ENCODE measurements at places on chromosomes 7 and 10.

GRCh38 chr10:24901686-24902399 lies 50.6 kb downstream of the PRTFDC1 start:
- peak; percentile 80 for DNase-seq

- DNase-seq: no peak
Measured at GRCh38 chr7:25495342-25496250, 267.3 kb upstream of the NPVF start.

GRCh38 chr7:122364761-122365280 lies 60.3 kb upstream of the FEZF1 start:
- DNase-seq: no peak

DNA sequence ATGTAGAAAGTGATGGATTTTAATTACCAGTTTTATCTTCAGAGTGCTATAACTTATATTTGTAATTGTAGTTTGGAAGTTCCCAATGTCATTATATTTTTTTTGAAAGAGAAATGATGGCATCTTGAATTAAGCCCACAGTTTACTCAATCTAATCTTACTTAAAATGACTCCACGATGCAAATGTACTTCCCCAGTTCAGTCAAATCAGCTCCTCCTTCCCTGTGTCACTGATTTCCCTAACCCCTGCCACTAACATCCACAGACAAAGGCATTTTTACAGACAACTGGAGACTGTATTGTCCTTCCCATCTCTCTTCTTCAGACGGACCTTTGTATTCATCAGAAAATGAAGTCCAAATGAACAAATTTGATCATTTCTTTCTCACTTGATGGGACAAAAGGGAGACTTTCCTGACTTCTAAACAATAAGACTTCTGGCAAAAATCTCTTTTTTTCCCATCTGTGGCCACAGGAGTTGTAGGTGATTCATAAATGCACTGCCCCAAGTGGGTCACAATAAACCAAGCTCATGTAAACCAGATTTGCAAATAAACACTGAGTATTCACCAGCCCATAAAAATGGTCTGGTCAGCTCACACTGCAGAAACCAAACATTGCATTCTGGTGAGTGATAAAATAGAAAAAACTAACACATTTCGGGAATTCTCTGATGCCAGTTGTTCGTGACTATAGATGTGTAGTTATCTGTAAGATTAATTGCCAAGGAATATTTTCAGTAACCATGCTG lies 162.9 kb downstream of the FANK1 start:
- DNase-seq: no peak

- no peak for DNase-seq
Measured at GRCh38 chr10:52740913-52741675, 31.5 kb downstream of the MBL2 start.

DNA sequence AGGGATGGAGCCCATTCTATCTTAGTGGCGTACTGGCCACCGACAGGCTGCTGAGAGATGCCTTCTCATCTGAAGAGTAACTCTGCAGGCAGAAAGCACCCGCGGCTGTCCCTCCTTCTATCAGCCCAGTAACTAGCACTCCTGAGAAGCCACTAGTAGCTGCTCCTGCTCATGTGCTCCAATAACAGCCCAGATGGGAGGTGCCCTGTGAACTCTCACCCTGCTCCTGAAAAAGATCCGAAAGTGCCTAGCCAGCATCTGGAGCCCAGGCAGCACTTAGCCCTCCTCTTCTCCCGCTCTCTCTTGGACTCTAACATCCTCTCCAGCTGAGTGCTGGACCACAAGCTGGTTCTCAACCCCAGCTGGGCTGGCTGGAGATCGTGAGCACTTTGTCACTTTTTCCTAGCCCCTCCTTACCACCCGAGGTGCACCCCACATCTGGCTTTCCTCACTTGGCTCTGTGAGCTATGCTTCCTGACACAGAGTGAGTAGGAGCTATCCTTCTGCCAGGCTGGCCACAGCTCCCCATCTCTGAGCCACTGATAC lies 239.2 kb downstream of the GRID1 start:
- no peak for DNase-seq

DNA sequence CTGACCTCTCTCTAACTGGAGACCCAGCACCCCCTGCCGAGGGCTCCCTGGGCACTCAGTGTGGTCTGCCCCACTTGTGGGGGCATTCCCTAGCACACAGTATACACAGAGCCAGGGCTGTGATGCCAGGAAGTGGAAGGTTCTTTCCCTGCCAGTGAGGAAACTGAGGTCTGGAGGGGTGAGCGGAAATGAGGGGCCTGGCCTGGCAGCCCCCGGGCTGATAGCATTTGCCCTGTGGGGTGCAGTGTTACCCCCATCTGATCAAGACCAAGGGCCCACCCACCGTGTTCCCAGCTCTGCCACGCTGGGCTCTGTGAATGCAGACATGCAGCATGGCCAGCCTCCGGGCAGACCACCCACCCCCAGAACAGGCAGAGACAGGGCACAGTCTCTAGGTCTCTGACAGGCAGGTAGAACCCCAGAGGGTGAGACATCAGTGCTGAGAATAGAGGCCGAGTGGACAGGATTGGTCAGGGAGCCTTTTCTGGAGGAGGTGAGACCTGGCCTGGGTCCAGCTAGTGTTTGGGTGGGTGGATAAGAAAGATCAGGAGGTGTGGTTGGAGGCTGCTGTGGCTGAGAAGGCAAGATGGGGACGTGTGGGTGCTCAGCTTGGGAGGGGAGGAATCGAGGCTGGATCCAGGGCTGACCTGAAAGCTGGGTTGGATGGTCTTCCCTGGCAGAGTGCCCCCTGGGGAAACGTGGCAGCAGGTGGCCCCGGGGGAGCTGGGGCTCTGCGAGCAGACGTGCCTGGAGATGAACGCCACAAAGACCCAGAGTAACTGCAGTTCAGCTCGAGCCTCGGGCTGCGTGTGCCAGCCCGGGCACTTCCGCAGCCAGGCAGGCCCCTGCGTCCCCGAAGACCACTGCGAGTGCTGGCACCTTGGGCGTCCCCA lies 10.8 kb upstream of the ZNF862 start:
- DNase-seq: no peak

DNA sequence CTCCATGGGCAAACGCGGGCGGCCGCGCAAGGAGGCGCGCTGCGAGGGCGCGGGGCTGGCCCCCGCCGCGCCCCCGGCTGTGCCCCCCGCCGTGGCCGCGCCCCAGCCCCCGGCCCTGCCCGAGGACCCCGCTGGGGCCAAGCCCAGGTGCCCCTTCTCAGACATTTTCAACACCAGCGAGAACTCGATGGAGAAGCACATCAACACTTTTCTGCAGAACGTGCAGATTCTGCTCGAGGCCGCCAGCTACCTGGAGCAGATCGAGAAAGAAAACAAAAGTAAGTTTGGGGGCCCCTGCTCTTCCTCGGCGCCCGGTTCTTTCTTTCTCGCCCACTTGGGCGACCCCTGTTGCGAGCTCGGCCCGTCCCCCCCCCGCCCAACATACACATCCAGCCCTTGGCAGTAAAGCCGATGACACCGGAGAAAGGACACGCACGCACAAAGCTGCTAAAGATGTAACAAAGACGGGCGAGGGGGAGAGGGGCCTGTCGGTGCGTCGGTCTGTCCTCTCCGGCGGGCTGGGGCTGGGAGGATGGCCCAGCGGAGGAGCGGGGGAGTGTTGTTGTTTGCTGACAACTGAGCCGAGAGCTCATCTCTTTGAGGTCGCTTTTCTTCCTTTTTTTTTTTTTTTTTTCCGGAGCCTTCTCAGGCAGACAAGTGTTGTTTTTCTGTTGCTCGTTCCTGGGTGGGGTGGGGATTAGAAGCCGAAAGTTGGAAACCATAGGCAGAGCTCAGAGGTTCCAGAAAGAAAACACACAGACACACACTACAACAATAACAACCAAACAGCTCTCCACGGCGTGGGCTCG lies 604 bp downstream of the MXI1 start:
- DNase-seq: no peak

GRCh38 chr7:46586406-46586805 lies 665.3 kb upstream of the IGFBP3 start:
- DNase-seq: no peak

DNA sequence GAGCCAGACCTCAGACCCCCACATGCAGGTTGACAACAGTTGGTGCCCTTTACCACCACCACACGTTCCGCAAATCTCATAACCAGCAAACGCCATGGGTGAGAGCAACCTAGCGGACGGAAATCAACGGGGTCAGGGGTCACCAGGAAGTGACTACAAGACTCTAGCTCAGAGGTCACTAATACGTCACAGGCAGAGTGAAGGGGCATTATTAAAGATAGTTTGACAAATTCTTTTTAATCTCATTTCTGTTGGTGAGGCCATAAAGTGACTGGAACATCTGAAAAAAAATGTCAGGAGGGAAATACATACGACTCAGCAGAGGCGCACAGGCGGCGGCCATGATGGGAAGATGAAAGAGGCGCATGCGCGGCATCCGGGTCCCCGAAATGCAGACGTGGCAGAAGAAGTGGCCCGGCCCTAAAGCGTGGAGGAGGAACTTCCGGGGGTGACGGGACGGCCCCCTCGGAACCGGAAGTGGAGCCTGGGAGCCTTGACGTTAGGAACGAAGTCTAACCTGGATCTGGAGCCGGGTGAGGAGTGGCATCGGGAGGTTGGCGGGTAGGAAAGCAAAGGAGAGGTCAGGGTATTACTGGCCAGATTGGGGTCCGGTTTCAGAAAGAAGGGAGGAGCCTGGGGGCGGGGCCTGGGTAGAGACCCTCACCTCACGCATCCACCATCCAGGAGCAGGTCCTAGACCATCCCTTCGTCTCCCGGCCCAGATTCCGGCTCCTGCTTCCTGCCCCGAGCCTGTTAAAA lies at the start of gene SEC24C:
TSS of gene SEC24C (plus strand) at position 468 of the 759 bp plus-strand sequence. CDS start 2,461 bp downstream, outside the sequence.
- peak; percentile 87 for DNase-seq

- peak; percentile 22 for DNase-seq
Measured at GRCh38 chr7:78226059-78226719, 427.6 kb downstream of the PHTF2 start.

DNA sequence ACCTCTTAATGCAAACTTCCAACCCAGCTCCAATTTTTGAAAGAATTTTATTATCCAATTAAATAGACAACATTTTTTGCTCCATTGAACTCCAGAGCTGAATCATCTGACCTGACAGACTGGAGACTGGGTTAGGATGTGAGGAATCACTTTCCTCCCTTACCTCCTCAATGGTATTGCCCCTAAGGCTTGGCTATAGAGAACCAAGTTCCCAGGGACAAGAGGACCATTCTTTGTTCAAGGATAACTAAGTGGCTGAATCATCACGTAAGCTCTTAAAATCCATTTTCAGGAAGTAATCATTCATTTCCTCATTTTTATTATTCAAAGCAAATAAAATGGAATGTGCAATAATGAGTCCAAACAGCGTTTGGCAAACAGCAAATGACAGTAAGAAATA lies 335.1 kb downstream of the GATA3 start:
- no peak for DNase-seq

GRCh38 chr10:72315054-72315453 lies 39.7 kb downstream of the DNAJB12 start:
- no peak for DNase-seq

DNA sequence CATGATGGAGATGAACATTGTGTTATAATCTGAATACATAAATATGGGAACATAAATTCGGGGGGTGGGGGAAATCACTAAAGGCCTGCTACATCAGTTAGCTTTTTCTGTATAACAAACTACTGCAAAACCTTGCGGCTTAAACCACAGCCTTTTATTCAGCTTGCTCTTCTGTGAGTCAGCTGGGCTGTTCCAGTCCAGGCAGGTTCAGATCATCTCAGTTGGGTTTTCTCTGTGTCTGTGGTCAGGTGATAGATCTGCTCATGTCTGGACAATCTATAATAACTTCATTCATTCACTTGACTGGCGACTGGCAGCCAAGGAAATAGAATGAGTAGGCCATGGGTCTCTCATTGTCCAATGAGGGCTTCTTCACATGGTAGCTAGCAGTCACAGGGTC lies 23.5 kb downstream of the HTR7 start:
- DNase-seq: no peak
